ENCODE measurements at places on chromosomes 3 and 15. TPM values are rescaled to one million over a fixed set of nuclear protein-coding genes. Genes with fewer than 3 reads are reported as not detected.

GRCh38 chr15:51576911-51577500, 45.6 kb downstream of the DMXL2 start:
- H3K4me3 ChIP-seq, result no peak overlapping the region
- no peaks in the 10 kb centered on the region for H3K4me1 ChIP-seq
- no peak overlapping the region for H3K27ac ChIP-seq
- DNase-seq, result no peak

DNA sequence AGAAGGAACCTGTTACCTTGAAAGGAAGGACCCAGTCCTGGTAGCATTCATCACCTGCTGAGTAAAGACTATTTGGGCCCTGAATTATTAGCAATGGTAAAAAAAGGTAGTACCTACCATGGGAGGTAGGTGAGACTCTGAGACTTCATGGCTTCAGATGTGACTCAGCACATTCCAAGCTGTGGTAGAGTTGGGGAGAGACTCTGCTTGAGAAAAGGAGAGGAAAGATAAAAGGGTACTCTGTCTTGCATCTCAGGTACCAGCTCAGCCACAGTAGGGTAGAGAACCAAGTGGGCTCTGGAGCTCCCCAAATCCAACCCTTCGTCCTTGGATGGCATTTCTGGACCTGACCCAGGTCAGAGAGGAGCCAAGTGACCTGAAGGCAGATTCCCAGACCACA, 430.4 kb downstream of the TBL1XR1 start:
- no peaks in the 10 kb centered on the region for H3K36me3 ChIP-seq
- no peak for DNase-seq
- H3K4me1 ChIP-seq, result no peaks in the 10 kb centered on the region
- H3K27ac ChIP-seq, result no peak overlapping the region

DNA sequence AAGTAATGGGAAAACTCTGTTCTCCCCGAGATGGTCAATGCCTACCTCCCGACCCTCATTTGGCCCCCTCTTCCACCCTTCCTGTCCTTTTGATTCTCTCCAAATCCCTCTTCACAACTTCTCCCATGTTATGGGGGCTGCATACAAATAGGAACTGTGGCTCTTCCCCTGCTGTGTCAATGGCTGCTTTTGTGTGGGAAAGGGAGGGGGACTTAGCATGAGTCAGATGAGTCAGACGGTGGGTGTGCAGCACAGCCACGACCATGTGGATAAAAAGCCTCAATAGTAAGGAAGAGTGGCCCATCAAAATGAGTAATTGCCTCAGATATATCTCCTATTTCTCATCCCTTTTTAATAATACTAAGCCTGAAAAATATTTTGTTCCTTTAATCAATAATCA, 31.9 kb downstream of the SPATA16 start:
- no peaks in the 10 kb centered on the region for H3K27me3 ChIP-seq
- no peaks in the 10 kb centered on the region for H3K4me1 ChIP-seq
- no peak for DNase-seq
- no peak overlapping the region for H3K4me3 ChIP-seq
- no peaks in the 10 kb centered on the region for H3K36me3 ChIP-seq

GRCh38 chr3:101166150-101166549, 154.2 kb downstream of the IMPG2 start:
- peaks cover 6% of the 10 kb centered on the region for H3K27me3 ChIP-seq
- no peak overlapping the region for H3K4me3 ChIP-seq
- no peaks in the 10 kb centered on the region for H3K36me3 ChIP-seq
- no peak for DNase-seq
- H3K27ac ChIP-seq, result no peak overlapping the region

DNA sequence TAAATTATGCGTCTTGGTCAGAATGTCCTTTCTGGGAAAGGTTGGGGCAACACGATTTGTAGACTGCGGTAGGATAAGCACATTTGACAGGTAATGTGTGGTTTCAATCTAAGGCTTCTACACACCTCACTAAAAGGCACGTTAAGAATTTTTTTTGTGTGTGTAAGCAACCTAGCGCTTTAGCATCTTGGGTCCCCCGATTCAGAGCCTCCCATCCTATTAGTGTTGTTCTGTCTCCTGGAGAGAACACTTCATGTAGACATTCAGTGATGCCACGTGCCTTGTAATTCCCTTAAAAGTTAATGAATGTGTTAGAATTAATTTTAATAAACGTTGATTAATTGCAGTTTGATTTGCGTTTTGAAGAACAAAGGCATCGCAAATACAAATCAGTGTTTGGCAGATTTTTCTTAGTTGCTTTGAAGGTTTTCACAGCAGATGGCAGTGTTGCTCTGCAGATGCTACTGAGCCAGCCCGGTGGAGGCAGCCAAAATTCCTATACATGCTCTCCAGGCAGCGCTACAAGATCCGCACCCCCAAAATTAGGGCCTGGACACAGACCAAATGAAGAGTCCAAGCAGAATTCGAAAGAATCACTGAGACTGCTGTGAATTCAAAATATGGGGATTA, 63.5 kb downstream of the OTOL1 start:
- no peak overlapping the region for H3K4me3 ChIP-seq
- no peaks in the 10 kb centered on the region for H3K27me3 ChIP-seq
- H3K36me3 ChIP-seq, result no peaks in the 10 kb centered on the region
- H3K27ac ChIP-seq, result no peak overlapping the region
- H3K4me1 ChIP-seq, result no peaks in the 10 kb centered on the region
- no peak for DNase-seq

DNA sequence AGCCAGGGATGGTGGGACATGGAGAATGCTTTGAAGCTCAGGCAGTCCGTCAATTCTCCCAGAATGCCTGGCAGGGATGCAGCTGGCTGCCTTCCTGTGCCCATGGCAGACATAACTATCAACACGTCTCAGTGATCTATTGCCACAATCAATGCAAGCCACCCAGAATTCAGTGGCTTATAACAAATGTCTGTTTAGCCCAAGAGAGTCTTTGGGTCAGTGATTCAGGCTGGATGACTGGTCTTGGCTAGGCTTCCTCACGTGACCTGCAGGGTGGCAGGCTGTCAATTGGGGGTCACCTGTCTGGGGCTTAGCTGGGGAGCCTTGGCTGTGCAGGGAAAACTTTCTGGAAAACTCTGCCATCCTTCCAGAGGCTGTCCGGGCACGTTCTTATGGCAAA, 213.1 kb upstream of the LRRFIP2 start:
- H3K27me3 ChIP-seq, result no peaks in the 10 kb centered on the region
- peaks cover 15% of the 10 kb centered on the region for H3K36me3 ChIP-seq
- H3K4me1 ChIP-seq, result no peaks in the 10 kb centered on the region
- H3K27ac ChIP-seq, result no peak overlapping the region
- H3K4me3 ChIP-seq, result no peak overlapping the region

The IMPG2 gene
- total RNA-seq, result 0.29 TPM

The FAM107A gene
- not detected for total RNA-seq

The TBC1D5 gene
- 51.2 TPM for total RNA-seq

DNA sequence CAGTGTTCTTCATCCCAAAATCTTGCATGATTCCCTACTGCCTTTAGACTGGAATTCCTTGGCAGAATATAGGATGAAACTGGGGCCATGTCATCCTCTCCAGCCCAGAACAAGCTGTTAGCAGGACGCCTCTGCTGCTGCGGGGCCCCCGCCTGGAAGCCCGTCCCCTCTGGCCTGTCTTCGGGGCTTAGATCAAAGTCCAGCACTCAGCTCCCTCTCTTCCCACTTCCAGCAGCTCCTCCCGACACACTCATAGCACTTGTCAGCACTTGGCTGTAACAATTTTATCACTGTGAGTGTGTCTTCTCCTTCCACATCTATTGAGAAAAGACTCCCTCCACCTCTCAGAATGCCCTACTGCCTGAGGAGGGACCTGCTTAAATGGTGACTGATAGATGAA, 112.0 kb upstream of the HACD2 start:
- no peak overlapping the region for H3K27ac ChIP-seq
- DNase-seq, result no peak
- no peaks in the 10 kb centered on the region for H3K36me3 ChIP-seq
- no peak overlapping the region for H3K4me3 ChIP-seq
- H3K4me1 ChIP-seq, result no peaks in the 10 kb centered on the region

- DNase-seq, result peak; percentile 32
- H3K27me3 ChIP-seq, result no peaks in the 10 kb centered on the region
- H3K4me1 ChIP-seq, result no peaks in the 10 kb centered on the region
- no peak overlapping the region for H3K27ac ChIP-seq
- no peaks in the 10 kb centered on the region for H3K36me3 ChIP-seq
Observed at GRCh38 chr3:139629033-139629432, 48.7 kb downstream of the NMNAT3 start.

DNA sequence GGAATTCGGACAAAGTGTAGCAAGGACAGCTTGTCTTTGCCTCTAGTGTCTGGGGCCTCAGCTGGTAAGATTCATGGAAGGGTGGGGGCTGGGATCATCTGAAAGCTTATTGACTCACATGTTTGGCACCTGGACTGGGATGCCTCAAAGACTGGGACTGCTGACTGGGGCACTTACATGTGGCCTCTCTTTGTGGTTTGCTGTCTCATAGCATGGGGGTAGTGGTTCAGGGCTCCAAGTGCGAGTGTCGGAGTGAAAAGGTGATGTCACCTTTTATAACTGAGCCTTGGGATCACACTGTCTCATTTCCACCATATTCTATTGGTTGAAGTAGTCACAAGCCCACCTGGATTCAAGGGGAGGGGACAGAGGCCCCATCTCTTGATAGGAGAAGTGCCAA, 6.8 kb downstream of the MFSD1 start:
- no peak overlapping the region for H3K4me3 ChIP-seq
- peak overlapping the region; percentile 40 for H3K27ac ChIP-seq
- H3K27me3 ChIP-seq, result no peaks in the 10 kb centered on the region
- peaks cover 29% of the 10 kb centered on the region for H3K4me1 ChIP-seq
- peaks cover 41% of the 10 kb centered on the region for H3K36me3 ChIP-seq

DNA sequence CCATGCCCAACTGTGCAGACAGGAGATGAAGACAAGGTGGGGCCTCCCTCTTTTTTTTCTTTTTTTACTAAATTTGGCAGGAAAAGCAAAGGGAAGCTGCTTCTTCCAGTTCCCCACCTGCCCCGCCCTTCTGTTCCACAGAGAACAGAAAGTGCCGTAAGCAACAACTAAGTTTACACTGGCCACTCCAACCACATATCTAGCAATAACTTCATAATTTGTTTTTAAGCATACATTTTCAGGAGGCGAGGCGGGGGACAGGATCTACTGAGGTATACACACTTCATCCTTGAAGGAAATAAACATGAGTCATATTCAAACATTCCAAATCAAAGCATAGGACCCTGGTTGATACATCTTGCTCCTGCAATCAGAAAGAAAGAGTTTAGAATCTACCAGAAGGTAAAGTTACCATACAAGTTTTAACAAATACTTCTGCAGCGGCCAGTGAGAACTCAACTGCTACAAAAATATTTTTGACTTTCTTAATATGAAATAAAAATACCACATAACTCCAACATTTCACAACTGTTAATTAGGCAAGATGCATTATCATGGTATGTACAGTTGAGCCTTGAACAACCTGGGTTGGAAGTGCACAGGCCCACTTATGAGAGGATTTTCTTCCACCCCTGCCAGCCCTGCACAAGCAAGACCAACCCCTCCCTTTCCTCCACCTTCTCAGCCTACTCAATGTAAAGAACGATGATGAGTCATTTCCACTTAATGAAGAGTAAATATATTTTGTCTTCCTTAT, 50.7 kb downstream of the FOXP1 start:
- DNase-seq, result no peak
- no peak overlapping the region for H3K27ac ChIP-seq
- no peaks in the 10 kb centered on the region for H3K27me3 ChIP-seq
- H3K4me3 ChIP-seq, result no peak overlapping the region
- H3K4me1 ChIP-seq, result peaks cover 24% of the 10 kb centered on the region

- no peak overlapping the region for H3K27ac ChIP-seq
- H3K4me3 ChIP-seq, result no peak overlapping the region
- H3K36me3 ChIP-seq, result no peaks in the 10 kb centered on the region
- DNase-seq, result no peak
Observed at GRCh38 chr3:189236352-189236751, 64.6 kb downstream of the TPRG1 start.

The CX3CR1 gene
- total RNA-seq, result 0.95 TPM

GRCh38 chr15:52336529-52336928, 40.9 kb upstream of the MYO5C start:
- no peak overlapping the region for H3K4me3 ChIP-seq
- no peak for DNase-seq
- peaks cover 25% of the 10 kb centered on the region for H3K36me3 ChIP-seq
- H3K4me1 ChIP-seq, result peaks cover 40% of the 10 kb centered on the region
- H3K27ac ChIP-seq, result no peak overlapping the region
